Cerebellar nuclear complex (tissue), 1 donor: ENCODE measurements at places on chromosomes 6 and 20.

DNA sequence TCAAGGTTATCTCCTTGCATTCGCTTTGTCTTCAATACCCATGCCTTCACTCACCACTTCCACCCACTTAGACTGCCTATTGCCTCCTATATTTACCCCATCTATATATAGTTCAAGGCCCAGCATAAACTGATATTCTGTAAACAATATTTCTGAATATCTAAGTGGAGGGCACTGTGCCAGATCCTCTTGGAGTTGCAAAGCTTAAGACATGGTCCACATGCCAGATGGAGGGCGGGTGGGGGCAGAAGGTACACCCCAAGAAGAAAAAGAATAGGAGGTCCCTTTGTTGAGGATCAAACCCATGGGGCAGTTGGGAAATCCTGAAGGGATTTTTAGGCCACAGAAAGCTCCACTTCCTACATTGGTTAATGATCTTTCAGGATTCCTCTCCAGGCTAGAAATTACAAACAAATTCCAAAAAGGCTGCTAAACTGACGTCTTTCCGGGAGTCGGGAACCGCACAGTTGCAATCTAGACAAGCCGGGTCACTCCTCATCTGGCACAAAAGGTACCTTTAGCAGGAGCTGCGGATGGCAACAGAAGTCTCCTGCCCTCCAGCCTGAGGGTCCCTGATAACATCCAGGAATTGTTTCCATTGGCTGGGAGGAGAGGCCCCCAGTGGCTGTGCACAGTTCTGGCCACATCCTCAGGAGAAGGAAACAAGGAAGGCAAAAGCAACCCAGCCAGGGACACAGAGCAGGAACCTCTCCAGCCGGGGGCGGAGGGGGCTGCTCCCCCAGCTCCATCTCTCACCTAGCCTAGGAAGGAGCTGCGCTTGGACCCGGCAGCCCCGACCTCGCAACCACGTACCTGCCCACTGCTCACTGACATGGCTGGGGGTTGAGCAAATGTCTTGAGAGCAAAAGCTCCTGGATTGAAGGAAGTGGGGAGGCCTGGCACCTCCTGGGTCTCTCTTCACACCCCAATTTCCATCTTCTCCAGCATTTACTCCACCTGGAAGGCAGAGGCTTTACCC, 5.9 kb upstream of the LPIN3 start:
- DNase-seq = no peak

DNA sequence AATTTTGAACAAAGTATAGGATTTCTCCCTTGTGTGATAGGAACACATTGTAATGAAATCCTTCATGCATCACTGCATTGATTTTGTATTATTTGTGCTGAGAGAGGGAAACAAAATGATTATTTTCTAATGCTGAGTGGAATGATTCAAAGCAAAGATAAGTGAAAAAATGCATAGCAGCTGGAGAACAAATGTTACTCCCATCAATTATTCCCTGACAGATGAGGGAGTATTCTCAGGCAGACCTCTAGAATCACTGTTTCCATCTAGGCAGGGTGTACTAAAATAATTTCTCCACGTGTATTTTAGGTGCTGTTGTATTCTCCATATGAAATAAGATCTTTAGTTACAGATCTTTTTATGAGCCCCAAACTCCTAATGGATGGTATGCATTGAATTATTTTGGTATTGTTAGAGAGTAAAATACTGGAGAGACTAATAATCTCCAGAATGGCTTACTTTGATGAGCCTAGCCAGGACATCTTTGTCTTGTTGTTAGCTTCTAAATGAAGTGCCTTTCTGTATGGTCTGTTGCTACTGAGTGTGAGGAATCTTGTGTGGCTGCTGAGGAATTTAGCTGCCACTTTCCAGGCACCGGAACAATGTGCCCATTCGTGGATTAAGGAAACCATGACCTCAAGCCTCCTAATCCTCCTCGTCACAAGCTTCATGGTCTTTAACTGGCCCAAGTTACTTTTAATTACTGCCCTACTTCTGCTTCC, 39.6 kb downstream of the RNF217 start:
- DNase-seq = no peak

DNA sequence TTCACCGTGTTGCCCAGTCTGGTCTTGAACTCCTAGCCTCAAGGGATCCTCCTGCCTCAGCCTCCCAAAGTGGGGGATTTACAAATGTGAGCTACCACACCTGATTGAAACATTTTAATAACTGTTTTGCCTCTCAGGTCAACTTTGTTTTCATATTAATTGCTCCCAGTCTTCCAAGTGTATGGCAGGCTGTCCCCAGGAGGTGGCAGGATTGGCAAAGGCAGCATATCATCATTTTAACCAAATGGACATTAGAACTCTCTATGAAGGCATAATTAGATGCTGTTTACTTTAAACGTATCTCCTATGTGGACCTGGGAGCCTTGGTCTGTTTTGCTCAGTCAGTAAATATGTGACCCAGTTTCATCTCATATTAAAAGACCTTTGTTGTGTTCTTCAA, 59.2 kb upstream of the CSE1L start:
- no peak for DNase-seq

DNA sequence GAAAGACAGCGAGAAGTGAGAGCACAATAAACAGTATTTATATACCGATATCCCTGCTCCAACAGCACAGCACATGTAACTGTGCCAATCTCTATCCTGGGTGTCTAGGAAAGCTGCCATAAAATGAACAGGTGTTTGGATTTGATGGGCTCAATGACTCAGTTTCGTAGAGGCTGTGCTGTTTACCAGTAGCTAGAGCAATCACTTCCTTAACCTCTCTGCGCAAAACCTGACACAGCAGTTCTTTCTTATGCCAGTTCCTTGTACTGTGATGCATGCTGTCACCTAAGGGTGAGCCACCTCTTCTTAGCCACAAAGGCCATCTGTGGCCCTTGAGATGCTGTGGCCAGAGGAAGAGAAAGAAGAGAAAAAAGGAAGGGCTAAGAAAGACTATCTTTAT, 59.3 kb downstream of the SHPRH start:
- DNase-seq = no peak

DNA sequence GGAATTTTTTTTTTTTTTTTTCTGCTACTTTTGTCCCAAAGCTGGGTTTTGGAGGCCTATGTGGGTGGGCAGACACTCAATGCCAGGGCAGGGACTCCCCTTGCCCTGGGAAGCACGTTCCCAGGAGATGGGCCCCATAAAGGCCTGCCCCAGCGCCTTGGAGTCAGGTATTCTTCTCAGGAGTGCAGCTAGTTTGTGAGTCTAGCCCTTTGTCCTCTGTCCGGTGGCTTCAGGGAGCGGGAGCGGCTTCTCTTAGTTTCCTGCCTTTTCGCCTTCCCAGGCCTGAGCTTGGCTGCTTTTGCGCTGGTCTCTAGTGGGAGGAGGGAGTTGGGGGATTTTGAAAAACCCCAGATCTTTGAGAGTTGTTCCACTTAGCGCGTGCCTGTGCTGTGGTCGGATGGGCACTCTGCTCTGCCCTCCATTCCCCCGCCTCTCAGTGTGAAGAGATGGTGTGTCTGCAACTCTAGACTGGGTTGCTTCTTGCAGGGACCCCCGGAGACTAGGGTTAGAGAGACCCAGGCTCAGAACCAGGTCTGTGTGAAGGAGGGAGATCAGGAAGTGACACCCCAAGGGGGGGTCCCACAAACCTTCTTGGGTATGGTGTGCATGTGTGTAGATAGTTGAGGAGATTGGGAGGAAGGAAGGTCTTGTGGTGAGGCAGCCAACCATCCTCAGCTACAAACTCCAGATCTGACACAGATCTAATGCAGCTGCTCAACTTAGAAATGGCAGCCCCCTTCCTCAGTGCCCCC, 1.3 kb downstream of the PLCG1 start:
- DNase-seq = no peak

GRCh38 chr6:115891111-115891669, 169.5 kb downstream of the FRK start:
- DNase-seq = no peak
